Muscle of arm (tissue), 14 donors: ENCODE measurements at places on chromosomes 13 and 19.

GRCh38 chr19:46076031-46076880, 35.5 kb upstream of the IGFL4 start:
- no peak for DNase-seq

GRCh38 chr19:30122431-30122830, 180.4 kb downstream of the URI1 start:
- DNase-seq, result no peak

DNA sequence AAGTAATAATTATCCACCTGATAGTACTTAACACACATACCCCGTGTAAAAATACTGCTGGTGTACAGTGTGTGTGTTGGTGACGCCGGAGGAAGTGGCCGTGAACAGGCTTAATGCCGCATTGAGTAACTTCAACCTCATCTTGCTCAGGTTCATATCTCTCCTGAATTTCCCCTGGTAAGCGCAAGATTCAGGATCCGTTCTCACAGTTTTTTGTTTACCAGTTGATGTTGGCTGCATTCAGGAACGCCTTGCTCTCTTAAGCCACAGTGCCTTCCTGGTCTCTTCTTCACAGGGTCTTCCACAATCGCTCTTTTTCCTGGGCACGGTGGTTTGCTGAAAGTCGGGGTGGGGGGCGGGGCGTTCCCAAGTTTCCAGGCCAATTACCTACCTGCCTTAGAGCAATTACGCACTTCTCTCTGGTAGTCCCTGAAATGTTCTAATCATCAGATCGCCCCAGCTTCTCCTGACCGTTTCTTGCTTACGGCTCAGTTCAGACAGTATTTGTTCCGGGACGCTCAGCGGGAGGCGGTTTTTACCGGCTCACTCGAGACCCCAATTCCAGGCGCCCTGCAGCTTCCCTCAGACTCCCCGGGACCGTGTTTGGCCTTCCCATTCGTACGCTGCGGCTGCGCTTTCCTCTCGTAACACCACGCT, 706 bp upstream of the DNAJC3 start:
- DNase-seq, result no peak

- no peak for DNase-seq
These were observed 7.8 kb upstream of the MKNK2 start for GRCh38 chr19:2058570-2059421.
